ENCODE measurements at places on chromosomes 2 and 18.

DNA sequence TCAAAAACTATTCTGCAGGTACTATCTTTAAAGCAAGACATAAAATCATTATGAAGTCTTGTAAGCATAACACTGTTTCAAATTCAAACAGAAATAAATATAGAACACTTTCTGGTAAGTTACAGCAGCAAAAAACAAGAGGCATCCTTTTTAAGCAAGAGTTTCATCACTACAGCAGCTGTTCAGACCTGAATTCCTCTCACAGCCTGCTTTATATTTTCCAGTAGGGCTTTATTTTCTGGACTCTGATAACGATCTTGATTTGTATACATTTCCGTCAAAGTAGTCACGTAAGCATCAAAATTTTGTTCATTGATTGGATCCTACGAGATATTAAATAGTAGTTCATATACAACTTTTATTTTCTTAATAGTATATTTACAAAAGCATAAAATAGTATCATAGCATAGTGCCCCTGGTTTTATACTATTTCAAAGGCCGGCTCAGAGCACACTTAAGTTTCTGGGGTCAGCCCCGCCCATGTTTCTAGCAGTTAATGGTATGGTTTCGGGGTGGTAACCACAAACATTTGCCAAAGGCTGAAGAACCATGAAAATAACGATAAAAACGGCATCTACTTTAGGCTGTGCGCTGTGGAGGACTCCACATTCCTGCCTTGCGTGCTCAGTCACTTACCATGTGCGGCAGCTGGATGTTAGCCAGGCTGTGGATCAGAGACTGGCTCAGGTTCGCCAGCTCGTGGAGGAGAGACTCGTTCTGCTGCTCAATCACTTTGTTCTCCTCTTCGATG lies 47.5 kb upstream of the PXDN start:
- peak; percentile 70 for DNase-seq

- DNase-seq, result peak; percentile 80
These were observed 8.1 kb upstream of the CCL20 start for GRCh38 chr2:227805578-227805977.

- no peak for DNase-seq
These were observed 789.7 kb upstream of the SLC39A10 start for GRCh38 chr2:194867328-194867727.

DNA sequence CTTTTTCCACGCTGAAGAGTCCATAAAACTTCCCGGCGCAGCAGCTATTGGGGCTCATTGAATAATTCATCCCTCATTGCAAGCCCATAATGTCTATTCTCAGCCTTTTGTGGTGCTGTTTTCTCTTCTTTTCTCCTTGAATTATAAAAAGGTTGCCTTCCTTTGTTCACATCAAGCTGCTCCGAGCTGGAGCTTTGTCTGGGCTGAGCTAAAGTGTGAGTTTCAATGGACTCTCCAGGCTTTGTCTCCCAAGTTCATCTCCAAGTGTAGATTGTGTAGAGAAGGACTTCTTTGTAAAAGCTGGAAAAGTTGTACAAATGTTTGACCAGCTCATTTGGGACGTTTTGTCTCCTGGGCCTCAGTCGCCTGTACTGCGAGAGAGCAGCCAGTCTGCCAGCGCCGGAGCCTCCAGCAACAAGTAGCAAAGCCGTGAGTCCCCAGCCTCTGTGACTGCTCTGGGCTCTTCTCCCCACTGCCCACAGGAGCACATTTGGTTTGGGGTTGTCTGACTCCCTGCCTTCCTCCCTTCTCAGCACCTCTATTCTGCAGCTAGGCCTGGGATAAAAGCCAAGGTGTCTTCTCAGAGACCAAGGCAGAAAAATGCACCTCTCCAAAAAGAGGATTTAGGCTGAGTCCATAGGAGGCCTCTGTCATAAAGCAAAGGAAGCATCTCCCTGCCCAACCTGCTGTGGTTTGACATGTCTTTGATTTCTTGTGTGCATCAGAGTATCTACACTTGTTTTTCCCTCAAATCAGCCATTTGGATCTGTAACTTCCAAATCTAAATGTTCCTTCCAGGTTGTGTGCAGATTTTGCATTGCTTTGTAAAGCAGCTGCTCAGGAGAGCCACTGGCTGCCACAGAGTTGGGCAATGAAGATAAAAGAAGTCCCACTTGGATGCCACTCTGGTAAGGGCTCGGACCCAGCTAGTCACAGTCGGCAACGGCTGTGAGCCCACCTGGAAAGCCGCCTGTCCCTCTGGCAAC lies 6.4 kb downstream of the PAX3 start:
- no peak for DNase-seq

DNA sequence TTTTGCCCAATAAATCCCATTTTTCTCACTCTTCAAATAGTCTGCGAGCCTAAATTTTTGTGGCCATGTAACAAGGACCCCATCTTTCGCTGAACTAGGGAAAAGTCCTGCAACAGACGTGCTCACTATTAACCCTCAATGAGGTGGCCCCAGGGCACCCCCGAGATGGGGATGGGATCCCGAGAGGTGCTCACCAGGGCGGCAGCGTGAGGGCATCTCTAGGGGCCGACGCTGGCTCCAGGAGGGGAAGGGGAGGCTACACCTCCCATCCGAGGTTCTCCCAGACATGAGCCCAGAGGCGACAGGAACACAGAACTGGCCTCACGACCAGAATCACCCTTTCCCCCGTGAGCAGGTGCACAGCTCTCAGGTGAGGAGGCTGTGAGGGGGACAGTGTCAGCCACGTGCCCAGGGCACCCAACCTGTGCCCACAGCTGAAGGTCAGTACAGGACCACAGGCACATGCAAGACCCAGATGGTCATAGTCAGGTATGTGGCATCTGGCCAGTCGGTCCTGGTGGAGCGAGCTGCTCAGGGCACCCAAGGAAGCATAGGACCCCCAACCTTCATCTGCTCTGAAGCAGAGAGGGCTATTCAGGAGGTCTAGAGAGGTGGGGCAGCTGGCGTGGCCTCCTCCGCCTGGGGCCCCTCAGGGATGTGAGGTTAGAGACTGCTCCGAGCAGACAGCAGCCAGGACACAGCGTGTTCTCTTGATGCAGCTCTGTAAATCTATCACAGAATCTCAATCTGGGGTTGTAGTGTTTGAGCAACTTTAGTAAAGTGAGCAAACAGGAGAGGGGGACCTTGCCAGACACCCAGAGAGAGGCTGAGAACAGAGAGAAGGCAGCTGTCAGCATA lies 62.8 kb downstream of the PXDN start:
- peak; percentile 35 for DNase-seq

- no peak for DNase-seq
These were observed 376.5 kb upstream of the KLHL29 start for GRCh38 chr2:23008440-23008839.

DNA sequence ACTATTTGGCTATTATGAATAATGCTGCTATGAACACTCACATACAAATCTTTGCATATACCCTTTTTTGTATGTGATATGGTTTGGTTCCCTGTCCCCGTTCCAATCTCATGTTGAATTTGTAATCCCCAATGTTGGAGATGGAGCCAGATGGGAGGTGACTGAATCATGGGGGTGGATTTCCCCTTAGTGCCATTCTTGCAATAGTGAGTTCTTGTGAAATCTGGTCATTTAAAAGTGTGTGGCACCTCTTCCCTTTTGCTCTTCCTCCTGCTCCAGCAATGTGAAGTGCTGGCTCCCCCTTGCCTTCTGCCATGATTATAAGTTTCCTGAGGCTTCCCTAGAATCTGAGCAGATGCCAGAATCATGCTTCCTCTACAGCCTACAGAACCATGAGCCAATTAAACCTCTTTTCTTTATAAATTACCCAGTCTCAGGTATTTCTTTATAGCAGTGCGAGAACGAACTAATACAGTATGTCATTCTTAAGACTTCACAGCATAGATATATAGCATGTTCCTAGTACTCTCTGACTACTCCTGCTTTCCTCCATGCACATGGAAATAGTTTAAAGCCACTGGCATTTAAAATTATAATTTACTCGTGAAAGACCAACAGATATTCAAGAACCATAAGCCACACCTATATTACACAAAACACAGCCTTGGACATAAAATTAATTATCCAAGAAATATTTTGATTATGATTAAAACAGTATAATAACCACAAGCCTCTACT lies 75.2 kb downstream of the COBLL1 start:
- DNase-seq, result no peak

DNA sequence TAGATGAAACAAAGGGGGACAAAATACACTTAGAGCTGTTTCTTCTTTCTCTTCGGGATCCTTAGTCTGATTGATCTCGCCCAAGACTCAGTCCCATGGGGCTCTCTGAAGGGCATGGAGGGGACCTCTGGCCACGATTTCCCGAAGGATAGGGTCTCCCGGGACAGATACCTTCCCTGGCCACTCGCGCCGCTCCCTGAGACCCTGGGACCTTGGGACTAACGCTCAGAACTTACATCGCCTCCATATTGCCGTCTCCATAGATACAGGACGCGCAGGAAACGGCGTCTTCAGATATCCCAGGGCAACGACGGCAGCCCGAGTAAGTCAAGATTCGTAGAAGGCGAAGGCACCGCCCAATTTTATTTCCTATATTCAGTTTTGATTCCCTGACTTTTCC lies at the start of gene CFAP65:
Gene CFAP65, minus strand, starts transcription at position 265 of the 400 bp plus-strand sequence. CDS start 2,468 bp downstream, outside the sequence.
- peak; percentile 49 for DNase-seq

DNA sequence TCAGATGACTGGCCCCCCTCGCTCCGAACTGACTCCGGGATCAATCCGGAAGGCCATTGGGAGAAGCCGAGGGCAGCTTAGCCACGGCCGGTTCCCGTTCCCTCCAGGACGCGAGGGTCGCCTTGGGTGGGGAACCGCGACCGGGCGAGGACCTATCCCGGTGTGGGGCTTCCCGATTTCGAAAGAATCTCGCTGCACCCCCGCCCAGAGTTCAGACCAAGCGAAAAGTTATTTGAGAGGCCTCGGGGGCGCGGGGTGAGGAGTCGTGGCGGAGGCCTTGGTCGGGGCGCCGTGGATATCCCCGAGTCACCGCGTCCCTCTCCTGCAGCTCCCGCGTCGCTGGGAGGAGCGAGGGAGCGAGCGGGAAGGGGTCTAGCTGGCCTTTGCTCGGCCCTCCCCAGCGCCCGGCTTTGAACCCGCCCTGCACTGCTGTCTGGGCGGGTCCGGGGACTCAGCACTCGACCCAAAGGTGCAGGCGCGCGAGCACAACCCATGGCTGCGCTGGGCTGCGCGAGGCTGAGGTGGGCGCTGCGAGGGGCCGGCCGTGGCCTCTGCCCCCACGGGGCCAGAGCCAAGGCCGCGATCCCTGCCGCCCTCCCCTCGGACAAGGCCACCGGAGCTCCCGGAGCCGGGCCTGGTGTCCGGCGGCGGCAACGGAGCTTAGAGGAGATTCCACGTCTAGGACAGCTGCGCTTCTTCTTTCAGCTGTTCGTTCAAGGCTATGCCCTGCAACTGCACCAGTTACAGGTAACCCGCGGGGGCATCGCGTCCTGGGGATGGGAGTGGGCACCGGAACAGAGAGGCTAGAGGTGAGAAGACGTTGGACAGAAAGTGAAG lies at the start of gene CYP27A1:
Gene CYP27A1, plus strand, starts transcription at position 457 of the 837 bp plus-strand sequence. Its CDS starts 36 bp downstream, at position 493.
- peak; percentile 23 for DNase-seq

- no peak for DNase-seq
These were observed 4.4 kb upstream of the SERPINB5 start for GRCh38 chr18:63472380-63472779.

- DNase-seq, result no peak
These were observed 137.0 kb upstream of the FANCL start for GRCh38 chr2:58378152-58378551.

DNA sequence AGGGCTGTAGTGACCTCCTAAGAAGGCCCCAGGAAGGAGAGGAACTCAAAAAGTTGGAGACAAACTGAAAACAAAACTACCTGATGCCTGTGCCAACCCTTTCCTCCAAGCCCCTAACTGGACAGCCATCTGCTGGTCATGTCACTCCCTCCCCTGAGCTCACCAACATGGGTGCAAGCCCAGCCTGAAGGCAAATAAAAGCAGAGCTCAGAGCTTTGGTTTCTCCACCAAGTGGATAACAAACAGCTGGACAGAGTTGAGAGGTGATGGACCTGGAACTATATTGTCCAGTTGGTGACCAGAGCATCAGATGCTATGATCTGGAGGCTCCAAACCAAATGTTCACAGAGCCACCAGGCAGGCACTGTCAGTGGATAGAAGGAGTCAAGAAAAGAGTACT lies 34.6 kb upstream of the MAL start:
- DNase-seq, result no peak

DNA sequence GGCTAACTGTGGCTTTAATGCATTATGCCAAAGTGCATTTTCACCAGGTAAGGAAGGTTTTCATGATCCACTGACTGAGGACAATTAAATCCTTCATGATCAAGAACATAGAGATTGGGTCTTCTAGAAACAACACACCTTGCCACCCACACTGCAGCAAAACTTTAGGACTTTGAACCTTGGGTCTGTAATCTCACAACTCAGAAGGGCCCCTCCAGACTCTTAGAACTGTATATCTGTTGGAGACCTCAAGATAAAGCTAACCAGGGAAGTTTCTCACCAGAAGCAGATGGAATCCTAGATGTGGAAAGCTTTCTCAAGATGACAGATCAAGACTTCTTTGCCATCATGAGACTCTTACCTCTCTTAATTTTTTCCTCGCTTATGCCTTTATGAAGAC lies 42.5 kb upstream of the MAT2A start:
- DNase-seq, result no peak

GRCh38 chr2:178891265-178891958 lies 84.2 kb upstream of the TTN start:
- peak; percentile 55 for DNase-seq

All from amniotic epithelial cell (primary cell).